ENCODE measurements at places on chromosomes 3 and 15.

DNA sequence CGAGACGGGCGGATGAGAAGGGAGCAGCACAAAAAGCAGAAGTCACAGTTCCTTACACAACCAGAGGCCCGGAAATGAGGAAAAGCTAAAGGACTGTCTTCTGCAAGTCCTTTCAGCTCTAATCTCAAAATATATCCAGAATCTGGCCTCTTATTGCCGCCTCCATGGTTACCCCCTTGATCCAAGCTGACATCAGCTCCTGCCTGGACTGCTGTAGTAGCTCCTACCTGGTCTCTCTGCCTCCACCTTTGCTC, 324.0 kb upstream of the ROPN1 start:
- DNase-seq = no peak

- no peak for DNase-seq
These were observed 943 bp upstream of the PCSK6 start for GRCh38 chr15:101490408-101490891.

- DNase-seq = no peak
These were observed 259.6 kb upstream of the ZNF717 start for GRCh38 chr3:76044601-76045600.

DNA sequence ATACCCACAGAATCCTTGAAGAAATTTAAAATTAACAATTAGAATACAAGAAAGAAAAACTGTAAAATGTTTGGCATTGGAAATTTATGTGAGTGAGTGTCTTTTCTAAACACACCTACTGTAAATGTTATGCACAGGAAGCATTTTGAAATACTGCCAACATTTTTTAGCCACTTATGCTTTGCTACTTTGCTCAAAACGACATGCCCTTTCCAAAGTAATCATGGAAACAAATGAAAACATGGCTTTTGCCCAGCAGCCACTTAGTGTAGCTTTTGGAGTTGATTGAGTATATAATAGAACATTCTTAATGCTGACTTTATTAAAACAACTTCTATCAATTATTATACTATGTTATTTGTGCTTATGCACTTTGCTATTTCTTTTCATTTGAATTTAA, 823.0 kb downstream of the CADM2 start:
- DNase-seq = no peak

- no peak for DNase-seq
These were observed 181.1 kb downstream of the MYRIP start for GRCh38 chr3:39990532-39990931.

DNA sequence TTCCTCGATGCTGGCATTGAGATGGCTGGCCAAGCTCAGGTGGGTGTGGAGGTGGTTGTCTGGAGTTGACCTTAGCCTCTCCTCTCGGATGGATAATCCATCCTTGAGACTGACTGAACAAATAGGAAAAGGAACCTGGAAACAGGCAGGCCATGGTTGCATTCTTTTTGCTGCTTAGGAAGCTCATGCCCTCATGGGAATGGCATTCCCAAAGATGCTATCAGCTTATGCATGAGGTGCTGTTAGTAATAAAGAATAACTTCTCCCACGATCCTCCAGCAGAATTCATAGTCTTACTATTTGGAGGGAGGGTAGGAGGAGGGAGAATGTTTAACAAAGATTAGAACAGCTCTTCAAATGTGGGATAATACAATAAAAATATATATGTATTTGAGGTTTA, 303.0 kb upstream of the TPM1 start:
- DNase-seq = no peak

DNA sequence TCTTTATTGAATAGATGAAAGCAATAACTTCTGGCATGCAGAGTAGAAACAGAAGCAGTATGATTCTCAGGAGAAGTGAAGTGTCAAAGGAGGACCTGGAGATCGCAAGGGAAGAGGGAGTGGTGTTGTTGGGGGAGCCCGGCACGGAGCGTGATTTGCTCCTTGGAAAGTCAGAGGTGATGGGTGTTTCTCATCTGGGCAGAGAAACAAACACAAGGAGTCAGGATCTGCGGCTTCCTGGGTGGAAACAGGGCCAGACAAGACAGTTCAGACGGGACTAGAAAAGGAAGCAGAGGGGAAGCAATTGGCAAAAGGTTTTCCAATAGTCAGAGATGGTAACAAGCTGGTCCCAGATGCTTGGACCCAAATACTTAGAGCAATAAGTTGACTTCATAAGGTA, 34.4 kb upstream of the CCDC80 start:
- no peak for DNase-seq

GRCh38 chr15:88878720-88879184, 16.6 kb downstream of the HAPLN3 start:
- DNase-seq = no peak

GRCh38 chr15:80151148-80151547, 1.7 kb upstream of the FAH start:
- DNase-seq = no peak

- DNase-seq = no peak
These were observed 9.4 kb downstream of the ITPKA start for GRCh38 chr15:41502795-41503668.

DNA sequence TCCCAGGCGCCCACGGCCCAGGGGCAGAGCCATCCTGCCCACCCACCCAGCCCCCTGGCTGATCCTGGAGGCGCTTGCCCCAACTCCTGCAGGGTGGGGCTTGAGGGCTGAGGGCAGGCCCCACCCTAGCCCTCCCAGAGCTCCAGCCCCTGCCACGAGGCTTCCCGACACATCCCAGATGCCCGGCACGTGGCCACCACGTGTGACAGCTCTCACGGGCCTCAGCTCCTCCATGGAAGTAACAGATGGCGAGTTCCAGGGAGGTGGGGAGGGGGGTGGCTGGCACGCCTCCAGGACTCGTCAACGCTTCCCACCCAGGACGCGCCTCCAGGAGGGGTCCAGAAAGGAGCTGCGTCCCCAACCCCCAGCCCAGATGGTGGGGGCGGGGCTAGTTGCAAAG, 29.1 kb downstream of the PLXND1 start:
- DNase-seq = no peak

- no peak for DNase-seq
These were observed 639.8 kb downstream of the MAGI1 start for GRCh38 chr3:65398953-65399352.

DNA sequence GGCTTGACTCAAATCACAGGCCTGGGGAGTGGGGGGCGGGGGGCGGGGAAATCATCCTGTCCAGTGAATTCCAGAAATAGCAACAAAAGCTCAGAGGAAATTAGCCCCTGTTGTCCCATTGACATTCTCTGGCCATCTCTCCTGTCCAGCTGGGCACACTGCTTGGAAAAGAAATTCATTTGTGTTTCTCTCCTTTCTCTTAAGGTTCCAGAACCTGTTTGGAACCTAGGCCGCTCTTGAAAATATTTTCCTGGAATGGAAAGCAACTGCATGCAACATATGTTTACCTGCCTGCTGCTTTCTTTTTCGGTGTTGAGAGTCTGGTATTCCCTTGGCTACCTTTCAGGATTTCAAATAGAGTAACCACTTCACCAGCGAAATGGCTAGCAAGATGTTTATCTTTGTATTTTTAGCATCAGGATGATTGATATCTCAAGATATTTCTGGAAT, 169.0 kb downstream of the GHSR start:
- DNase-seq = no peak

- no peak for DNase-seq
These were observed 34.8 kb upstream of the FILIP1L start for GRCh38 chr3:100149130-100149529.

GRCh38 chr15:31435912-31436628, 109.4 kb downstream of the KLF13 start:
- DNase-seq = no peak

DNA sequence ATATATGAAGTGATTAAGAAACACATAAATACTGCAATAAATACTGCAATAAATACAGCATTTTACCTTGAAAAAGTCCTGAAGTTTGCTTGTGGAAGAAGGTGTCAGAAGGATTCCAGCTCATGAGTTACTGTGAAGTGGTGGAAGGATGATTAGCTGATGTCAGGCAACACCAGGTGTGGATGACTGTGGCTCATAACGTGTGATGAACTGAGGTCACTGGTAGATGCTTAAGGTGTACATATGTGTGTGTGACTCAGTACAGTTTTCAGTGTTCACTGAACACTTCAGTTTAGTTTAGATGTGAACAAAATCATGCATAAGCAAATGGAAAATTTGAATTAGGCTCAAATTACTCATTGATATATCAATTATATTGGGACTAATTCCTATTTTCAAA, 1045.0 kb downstream of the NTRK3 start:
- no peak for DNase-seq

- no peak for DNase-seq
These were observed 82.6 kb downstream of the RPLP1 start for GRCh38 chr15:69535101-69535638.

DNA sequence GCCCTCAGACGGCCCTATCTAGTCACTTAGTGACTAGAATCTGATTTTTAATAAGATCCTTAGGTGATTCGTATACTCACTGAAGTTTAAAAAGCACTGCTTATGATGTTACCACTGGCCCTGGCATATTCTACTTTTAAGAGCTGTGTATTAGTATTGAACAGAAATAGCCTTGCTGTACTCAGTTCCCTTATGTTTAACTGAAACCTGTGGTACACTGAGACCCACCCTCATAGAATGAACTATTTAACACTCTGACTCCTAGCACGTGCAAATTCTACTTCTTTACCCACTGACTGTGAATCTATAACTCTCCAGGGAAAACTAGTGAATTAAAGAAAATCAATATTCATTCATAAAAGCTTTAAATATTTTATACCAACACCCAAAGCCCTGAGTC, 108.9 kb downstream of the CCNL1 start:
- no peak for DNase-seq

DNA sequence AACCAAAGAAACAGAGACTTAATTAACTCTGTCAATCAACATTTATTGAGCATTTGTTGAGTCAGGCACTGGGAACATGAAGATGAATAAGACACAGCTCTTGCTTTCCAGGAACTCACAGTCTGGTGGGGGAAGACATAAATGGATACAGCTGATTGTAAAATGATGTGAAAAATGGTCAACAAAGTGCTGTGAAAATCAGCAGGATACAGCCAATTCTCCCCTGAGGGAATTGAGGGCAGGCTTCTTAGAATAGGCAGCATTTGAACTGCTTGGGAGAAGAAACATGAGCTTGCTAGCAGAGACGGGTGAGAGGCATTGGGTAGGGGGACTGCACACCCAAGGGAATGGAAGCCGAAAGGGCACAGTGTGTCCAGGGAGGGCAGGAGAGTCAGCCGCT, 41.1 kb downstream of the MFSD1 start:
- no peak for DNase-seq

DNA sequence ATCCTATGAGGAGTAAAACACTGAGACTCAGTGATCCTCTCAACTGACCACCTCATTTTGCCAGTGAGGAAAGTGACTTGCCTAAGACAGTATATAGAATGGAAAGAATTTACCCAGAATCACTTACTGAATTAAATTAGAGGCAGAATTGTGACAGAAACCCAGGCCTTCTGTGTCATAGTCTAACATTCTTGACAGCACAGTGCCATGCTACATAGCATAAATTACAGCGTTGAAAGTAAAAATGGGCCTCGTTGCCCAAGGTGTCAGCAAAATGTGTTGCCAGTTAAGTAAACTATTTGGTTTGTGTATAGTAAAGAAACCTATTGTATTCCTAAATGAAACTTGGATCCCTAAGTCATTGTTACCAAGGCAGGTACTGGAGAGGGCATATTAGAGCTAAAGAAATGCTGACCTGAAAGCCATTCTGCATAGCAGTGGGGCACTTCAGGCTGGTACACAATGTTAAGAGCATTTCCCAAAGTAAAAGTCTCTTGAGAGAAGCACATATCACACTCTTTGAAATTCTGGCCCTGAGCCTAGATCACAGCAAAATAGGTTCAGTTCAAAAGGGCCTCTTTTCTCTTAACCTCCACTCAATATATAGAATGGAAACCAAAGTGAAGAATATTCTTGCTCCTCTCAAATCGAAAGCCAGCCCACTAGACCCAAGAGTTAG, 53.8 kb downstream of the HMG20A start:
- DNase-seq = no peak

GRCh38 chr15:74807282-74807681, 5.4 kb upstream of the LMAN1L start:
- no peak for DNase-seq

GRCh38 chr15:93372208-93372864, 283.3 kb upstream of the RGMA start:
- DNase-seq = no peak

- no peak for DNase-seq
These were observed 106.7 kb upstream of the RAD18 start for GRCh38 chr3:9069971-9070370.

DNA sequence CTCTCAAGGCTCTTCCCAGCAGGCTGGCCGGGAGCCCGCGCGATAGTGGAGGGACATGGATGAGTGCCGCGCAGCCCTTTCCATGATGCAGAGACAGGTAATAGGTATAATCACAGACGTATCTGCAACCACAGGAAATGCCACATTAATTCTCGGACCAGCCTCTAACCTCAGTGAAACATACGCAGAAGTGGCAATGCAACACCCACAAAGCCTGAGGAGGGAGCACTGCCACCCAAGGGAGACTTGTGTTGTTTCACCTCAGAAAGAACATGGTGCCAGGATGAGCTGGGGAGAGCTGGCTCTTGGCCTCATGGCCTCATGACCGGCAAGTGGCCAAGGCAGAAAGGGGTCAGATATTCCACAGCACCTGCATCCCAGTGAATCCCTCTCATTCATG, 39.0 kb downstream of the PGPEP1L start:
- no peak for DNase-seq

GRCh38 chr3:134754768-134755559, 40.1 kb upstream of the EPHB1 start:
- DNase-seq = no peak

GRCh38 chr3:154852515-154852914, 227.6 kb upstream of the MME start:
- no peak for DNase-seq

DNA sequence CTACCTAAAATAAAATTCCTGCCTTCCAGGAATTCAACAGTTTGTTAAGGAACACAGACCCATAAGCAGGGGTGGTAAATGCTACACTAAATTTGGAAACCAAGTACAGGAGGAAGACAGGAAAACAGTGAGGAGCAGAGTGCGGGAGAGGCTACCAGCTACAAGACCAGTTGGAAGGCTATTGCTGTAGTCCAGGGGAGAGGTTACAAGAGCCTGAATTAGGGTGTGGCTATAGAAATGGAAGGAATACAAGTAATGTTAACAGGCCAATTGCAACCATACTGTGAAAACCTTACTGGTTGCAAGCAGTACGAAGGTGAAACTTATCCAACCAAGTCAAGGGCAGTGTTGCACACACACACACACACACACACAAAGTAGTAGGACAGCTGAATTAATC, 880 bp upstream of the ARMC8 start:
- no peak for DNase-seq

GRCh38 chr3:54146506-54147239, 24.3 kb downstream of the CACNA2D3 start:
- no peak for DNase-seq

DNA sequence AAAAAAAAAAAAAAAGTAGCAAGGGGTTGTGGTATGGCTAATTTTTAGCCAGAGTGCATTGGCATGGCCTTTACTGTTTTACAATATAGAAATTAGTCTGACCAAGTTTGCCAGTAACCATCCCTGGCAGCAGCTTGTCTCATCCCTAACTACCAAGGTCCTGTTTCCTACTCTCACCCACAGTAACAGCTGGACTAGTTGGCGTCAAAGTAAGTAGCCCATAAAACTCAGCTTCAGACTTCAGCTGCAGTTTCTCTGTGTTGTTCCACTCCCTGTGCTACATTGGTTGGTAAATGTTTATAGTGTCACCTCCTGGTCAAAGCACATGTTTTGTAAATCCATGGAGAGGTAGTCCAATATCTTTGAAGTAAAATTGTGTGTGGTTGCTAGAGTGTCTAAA, 691.3 kb downstream of the ZPLD1 start:
- DNase-seq = no peak

- no peak for DNase-seq
These were observed 2.0 kb downstream of the C2CD4A start for GRCh38 chr15:62068810-62069167.

GRCh38 chr3:46490338-46491084, 7.3 kb upstream of the RTP3 start:
- DNase-seq = no peak
